ENCODE measurements at places on chromosomes 5 and 9.

DNA sequence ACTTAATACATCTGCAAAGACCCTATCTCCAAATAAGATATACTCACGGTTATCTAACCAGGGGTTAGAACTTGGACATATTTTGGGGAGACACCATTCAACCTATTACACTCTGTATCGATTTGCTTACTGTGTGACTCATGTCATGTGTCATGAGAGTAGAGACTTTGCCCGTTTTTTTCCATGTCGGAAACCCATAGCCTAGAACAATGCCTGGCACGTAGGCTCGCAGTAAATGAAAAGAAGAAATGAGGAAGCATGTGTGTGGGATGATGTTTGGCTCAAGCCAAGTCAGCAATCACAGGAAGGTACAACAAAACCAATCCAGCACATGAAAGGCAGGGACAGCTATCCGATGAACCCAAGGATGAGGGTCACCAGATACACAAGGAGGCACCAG is 94.6 kb upstream of the DNAH5 start:
- DNase-seq, result no peak

GRCh38 chr5:110903966-110904365 is 165.2 kb downstream of the SLC25A46 start:
- DNase-seq, result no peak

DNA sequence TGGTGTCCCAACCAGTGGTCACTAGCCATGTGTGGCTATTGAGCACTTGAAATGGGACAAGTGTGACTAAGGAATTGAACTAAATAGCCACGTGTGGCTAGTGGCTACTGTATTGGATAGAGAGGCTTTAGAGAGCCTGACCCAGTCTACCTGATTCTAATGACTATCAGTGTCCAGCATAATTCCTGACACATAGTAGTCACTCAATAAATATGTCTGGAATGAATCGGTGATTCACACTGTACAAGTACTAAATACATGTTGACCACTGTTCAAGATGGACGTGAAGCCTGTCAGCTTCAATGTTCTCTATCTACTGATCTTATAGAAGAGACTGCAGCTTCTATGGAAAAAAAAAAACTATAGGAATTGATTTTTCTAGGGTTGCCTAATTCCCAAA is 57.7 kb upstream of the MAST4 start:
- no peak for DNase-seq

GRCh38 chr9:106893088-106893487 is 30.1 kb downstream of the ZNF462 start:
- no peak for DNase-seq

DNA sequence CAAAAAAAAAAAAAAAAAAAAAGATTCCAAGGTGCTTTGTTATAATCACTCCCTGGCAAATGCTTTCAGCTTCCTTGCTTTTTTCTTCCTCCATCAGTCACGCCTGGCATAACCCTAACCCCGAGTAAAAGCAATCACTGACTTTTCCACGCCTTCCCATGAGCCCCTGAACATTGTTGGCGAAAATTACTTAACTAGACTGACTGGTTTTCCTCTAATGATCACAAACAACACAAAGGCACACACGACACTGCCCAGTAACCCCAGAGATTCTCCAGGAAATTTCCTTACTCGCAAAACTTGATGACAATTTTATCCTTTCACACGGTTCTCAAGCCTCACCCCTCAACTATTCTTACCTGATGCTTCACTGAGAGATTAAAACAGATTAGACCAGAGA is 11.4 kb upstream of the PTGR1 start:
- DNase-seq, result no peak

DNA sequence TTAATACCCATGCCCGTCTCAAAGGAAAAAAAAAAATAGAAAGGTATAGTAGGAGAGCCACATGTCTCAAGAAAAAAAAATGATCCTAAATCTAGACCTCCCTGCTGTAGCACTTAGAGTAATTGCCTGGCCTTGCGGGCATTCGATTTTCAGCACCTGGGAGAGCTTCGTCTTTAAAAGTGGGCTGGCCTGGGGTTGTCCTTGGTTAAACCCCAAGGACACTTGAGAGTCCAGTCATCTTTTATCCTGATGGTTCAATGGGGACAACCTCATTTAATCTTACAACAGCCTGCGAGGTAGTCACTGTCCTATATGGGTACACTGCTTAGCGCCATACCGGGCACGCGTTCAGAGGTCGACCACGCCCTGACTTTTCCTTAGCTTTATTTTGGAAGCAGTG is 60.1 kb downstream of the MAT2B start:
- no peak for DNase-seq

- no peak for DNase-seq
Observed at GRCh38 chr5:173812811-173813550, 75.2 kb upstream of the CPEB4 start.

- DNase-seq, result no peak
Observed at GRCh38 chr9:68851657-68852056, 146.6 kb downstream of the PIP5K1B start.

DNA sequence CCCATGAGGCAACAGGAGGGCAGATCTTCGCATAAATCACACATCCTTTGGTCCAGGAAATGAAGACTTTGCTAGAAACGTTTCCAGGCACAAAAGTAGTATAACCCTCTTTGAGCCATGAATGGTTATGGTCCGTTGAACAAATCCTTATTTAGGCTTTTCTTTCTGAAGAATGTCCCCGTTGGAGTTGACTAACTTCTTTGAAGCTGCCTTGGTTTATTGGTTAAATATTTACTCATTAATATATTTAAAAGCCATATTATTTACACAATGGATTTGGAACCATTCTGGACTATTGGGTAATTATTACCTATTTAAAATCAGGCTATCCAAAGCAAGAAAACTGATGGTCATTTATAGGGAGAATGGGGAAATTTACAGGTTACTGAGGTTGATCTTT is 347.6 kb upstream of the SLC30A5 start:
- DNase-seq, result no peak

DNA sequence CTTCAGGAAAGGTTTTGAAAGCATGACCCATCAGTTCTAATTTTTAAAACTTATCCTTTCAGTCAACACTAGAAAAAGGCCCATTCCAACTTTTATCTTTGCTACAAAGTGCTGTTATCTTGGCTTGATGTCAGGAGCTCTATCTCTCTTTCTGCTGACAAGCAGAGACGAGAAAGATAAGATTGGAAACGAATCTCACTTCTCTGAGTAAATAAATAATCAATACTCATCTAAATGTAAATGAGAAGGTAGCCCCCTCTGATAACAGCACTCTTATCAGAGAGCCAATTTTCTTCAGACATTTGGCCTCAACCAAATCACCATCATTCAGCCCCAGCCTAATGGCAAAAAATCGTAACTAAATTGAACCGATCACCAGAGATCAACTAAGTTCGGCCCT is 191.7 kb downstream of the MAPKAP1 start:
- no peak for DNase-seq

GRCh38 chr9:137446851-137447471 is 5.8 kb upstream of the ENTPD8 start:
- DNase-seq, result no peak

DNA sequence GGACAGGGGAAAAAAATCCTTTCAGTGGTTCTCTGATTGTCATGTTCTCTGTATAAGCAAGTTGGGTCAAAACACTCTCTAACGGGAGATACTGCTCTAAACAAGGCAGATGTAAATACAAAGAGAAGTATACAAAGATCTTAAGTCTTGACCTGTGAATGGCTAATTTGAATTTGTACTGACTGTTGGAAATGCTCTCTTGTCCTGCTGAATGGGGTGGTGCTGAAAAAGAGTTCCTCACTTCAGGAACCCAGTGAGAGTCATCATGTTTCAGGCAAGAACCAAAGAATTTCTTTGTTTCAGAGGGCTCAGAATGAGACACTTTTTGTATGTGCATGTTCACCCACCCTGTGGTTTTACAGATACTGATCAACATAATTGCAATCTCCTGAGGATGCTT is 461.0 kb downstream of the NR2F1-AS1 start:
- no peak for DNase-seq

DNA sequence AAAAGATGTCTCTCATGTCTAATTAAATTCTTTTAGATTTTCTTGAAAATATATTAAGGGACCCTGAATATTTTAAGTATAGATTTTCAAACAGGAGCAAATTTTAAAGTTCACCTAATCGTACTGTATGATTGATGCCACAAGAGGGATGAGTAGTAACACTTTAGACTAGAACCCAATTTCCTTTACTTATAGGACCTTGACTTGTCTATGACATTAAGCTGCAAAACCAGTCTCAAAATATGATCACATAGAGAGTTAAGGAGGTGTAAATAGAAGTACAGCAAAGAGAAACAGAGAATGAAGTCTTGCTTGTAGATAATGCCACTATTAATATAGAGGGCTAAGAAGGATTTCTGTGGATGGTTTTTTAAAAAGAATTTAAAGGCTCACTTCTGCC is 312.9 kb upstream of the PRR16 start:
- DNase-seq, result no peak

DNA sequence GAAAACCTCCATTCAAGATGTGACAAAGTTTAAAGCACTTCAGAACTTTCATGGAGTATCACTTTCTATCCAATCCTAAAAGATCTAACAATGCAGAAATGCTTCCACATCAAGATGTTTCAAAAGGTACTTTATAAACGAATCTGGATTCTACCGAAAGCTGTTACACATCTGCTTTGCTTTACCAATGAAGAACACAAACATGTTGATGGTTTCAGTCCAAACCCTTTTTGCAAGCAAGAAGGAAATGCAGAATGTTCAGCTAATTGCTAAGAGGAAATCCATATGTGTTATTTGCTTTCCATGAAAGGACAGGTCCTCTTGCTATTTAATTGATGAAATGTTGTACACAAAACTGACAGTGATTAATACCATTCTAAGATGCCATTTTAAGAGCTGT is 419.6 kb downstream of the EFNA5 start:
- no peak for DNase-seq

- no peak for DNase-seq
Observed at GRCh38 chr9:10014889-10015288, 597.9 kb downstream of the PTPRD start.

- DNase-seq, result no peak
Observed at GRCh38 chr9:37511016-37512010, 25.6 kb downstream of the POLR1E start.

- DNase-seq, result no peak
Observed at GRCh38 chr5:124720593-124720992, 25.8 kb downstream of the ZNF608 start.

DNA sequence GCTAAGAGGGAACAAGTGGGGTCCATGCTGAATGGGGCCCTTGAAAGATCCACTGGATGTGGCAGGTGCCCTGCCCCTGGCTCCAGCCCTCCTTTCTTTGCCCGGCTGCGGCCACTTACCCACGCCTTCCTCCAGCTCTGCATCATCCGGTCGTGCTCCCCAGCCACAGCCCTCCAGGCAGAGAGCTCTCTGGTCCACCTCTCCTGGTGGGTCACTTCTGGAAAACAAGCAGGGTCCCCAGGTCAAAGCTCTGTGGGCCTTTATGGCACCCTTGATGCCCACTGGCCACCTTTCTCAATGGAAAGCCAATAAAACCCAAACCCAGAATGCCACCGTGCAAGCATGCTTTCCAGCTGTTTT is 45.0 kb downstream of the SECISBP2 start:
- DNase-seq, result no peak

GRCh38 chr9:137453643-137454081 is 5.5 kb downstream of the NSMF start:
- peak; percentile 38 for DNase-seq

DNA sequence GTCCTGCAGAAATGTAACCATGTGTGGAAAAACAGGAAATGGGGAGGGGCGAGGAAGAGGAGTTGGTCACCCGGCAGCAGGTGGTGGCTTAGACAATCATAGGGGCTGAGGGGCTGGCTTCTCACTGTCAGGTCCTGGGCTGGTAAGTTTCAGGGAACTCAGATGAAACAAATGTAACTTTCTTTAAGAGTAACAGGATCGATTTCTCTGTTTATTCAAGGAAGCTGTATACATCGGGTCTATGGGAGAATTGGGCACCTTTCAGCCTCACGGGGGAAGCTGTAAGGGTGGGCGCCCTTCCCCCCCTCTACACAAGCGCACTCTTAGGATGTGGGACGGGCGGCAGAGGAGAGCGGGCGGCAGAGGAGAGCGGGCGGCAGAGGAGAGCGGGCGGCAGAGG is 104.3 kb upstream of the SIMC1 start:
- DNase-seq, result no peak

DNA sequence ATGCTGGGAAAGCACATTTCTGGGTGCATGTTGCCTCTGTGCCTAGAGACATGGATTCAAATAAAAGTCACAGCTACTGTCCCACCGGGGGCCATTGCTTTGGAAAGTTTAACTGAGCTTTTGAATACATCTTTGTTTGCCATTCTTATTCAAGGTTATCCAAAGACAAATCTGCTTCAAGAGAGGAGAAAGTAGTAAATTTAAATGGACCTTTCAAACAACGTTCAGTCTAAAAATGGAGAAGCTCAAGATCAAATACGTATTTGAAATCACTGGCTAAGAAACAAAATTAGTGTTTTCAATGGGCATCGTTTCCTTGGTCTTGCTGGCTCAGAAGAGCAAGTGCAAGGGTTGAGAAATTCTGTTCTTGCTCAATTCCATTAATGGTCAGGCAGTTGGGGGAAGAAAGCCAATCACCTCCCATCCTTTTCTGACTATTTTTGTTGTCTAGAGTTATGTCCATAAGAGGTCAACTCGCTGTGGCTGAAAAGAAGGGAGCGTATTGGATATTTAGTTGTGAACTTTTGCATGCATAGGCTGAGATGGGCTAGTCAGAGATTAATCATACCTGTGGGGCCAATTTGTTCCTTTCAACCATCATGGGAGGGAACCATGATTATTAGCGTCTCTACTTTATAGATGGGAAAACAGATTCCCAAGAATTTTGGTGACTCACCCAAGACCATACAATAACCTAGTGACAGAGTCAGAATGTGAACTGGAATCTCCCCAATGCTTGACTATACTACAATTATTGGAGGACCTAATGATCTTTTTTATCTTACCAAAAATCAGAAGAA is 276.2 kb upstream of the TNC start:
- DNase-seq, result no peak

DNA sequence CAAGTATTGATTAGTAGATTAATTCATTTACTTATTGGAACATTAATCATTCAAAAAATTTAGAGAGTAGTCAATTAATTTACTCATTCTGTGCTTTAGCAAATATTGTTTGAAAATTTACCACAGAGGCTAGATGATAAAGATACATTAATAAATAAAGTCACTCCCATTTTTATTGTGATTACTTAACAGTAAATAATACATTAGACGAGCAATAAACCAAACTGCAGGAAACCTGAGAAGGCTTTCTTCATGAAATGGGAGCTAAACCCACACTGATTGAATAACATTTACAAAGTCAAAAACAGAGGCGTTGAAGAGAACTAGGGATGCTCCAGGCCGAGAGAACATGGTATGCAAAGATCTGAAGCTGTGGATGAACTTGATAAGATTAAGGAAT is 38.8 kb upstream of the PRDM9 start:
- DNase-seq, result no peak

- peak; percentile 62 for DNase-seq
Observed at GRCh38 chr5:134101686-134102439, 12.6 kb upstream of the TCF7 start.

- no peak for DNase-seq
Observed at GRCh38 chr9:3479514-3480352, 46.1 kb downstream of the RFX3 start.

DNA sequence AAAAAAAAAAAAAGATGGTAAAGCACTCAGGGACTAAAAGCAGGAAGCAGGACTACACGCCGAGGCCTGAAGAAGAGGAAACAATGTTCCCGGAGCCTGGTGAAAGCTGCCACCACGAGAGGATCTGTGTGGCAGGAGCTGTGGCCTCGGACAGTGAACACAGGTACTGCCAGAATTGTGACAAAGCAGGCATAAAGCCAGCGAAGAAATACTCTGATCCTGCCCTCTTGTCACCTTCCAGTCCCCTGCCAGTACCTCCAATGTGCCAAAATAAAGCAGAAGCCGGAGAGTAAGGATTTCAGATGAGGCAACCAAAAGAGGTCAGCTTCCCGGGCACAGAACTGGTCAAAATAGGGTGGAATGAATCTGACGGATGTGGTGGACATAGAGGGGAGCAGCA is 211.5 kb upstream of the TARS1 start:
- DNase-seq, result no peak

Data from stimulated activated CD4-positive, alpha-beta T cell treated with anti-CD3 and anti-CD28 coated beads, Interleukin-4, amount 100 ng/mL, for 48 hours (primary cell).